ENCODE measurements at places on chromosomes 12 and 14.

DNA sequence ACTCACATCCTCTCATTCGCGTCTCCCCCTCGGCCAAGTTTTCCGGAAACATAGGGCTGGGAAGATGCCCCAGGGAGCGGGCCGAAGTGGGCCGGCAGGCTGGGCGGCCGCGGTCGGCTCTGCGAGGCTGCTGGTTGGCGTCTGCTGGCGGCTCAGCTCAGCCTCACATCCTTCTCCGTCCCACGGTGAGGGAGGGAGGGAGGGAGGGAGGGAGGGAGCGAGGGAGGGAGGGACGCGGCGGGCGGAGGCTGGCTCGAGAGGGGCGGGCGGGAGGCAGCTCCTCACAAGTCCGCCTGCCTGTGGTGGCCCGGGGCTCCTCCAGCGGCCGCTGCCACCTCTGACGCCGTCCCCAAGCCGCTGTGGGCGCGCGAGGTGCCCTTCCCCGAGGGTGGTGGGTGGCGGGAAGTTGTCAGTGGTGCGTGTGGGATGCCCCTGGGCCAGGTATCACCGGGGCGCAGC is 93.8 kb downstream of the RFLNA start:
- peak; percentile 26 for DNase-seq

GRCh38 chr12:38469715-38470114 is 153.1 kb downstream of the ALG10B start:
- DNase-seq = no peak

GRCh38 chr14:36683083-36683724 is 21.5 kb downstream of the PAX9 start:
- no peak for DNase-seq

- DNase-seq = peak; percentile 58
Measured at GRCh38 chr14:89915114-89915878, 39.2 kb downstream of the EFCAB11 start.

GRCh38 chr12:9648701-9649531 is 20.6 kb upstream of the CLEC2D start:
- no peak for DNase-seq

DNA sequence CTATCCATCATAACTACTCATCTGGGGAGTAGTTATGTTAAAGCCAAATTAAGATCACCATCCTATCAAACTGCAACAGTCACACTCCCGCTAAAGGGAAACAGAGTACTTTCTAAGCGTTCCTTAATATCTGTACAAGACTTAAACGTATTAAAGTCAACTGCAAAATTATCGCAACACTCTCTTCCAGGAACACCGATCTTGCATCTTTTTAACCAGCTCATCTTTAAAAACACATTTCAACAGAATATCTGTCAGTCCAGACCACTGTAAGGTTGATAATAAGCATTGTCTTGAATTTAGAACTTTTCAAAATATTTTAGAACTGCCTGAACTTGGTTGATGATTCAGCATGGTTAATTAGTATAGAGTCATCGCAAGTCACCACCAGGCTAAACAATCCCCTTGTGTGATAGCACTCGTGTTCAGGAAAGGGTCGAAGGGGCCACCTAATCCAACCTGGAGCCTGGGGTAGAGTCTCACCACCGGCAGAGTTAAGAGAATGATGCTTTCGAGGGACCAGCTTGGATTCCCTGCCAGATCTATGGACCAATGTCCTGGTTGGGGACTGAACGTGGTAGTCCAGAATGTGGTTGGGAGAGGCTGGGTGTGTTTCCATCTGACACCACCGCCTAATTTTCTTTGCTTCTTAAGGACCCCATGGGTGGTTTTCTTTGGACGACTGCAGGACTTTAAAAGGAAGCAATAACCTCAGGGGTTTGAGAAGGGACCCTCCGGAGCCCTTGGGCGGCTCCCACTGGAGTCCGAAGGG is 890 bp downstream of the SPTLC2 start:
- DNase-seq = peak; percentile 3

- DNase-seq = no peak
Measured at GRCh38 chr12:107844312-107844921, 69.9 kb downstream of the ASCL4 start.
